ENCODE measurements at places on chromosomes 7 and 10. TPM values are rescaled to one million over a fixed set of nuclear protein-coding genes. Genes with fewer than 3 reads are reported as not detected.

DNA sequence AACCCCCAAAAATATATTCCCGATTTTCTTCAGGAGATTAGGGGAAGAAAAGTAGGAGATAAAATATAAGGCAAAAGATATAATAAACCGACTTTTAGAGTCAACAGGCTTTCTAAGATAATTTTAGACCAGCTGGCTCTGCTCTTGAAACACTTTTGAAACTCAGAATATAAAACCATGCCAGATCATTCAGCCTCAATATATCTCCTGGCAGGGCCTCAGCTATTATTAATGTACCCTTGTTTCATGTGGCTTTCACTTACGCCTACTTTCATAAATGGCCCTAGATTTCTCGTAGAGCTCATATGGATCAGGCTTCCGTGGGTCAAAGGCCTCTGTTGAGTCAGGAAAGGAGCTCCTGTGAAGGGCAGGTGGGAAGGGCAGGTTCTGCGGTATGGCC is 396.0 kb downstream of the PHTF2 start:
- H3K36me3 ChIP-seq, result no peaks in the 10 kb centered on the region
- H3K4me3 ChIP-seq, result no peak overlapping the region
- no peaks in the 10 kb centered on the region for H3K27me3 ChIP-seq
- no peaks in the 10 kb centered on the region for H3K4me1 ChIP-seq

DNA sequence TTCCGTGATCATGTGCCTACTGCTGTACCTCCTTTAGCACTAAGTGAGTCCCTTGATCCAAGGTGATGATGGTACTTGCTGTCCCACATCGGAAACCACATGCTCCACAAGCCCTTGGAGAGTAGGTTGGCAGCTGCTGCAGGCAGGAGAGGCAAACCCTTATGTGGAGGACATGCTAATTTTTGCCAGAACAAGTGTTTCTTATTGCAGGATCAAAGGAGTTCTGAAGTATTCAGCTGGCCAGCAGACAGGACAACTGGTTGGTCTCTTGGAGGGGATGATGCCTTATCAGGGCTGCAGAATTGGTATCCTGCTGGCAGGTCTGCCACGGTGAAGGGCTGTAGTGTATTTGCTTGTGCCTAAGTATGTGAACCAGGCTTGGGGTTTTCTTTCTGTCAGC is 36.8 kb downstream of the NACAD start:
- H3K27ac ChIP-seq, result no peak overlapping the region
- no peak for DNase-seq
- H3K4me1 ChIP-seq, result no peaks in the 10 kb centered on the region
- H3K36me3 ChIP-seq, result no peaks in the 10 kb centered on the region

DNA sequence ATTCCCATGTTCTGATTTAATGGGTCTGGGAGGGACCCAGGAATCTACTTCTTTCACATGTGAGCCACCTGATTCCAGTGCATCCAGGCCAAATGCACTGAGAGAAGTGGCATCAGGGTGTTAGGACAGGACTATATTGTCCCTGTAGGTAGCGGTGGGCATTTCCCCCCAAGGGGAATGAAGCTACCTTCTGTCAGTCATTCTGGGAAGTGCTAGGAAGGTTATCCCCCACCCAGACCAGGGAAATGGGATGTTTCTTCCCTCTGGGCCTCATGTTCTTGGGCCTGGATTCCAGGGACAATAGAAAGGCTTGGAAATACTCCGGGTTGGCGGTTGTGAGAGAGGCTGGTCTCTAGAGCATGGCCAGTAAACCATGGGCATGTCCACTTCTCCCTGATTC is 20.8 kb downstream of the C10orf53 start:
- no peak for DNase-seq
- no peak overlapping the region for H3K27ac ChIP-seq
- H3K4me1 ChIP-seq, result no peaks in the 10 kb centered on the region
- H3K27me3 ChIP-seq, result no peaks in the 10 kb centered on the region

- H3K27ac ChIP-seq, result no peak overlapping the region
- no peaks in the 10 kb centered on the region for H3K4me1 ChIP-seq
- H3K27me3 ChIP-seq, result no peaks in the 10 kb centered on the region
- no peaks in the 10 kb centered on the region for H3K36me3 ChIP-seq
Measured at GRCh38 chr7:18890134-18890533, 227.3 kb downstream of the TWIST1 start.

- no peaks in the 10 kb centered on the region for H3K36me3 ChIP-seq
- H3K4me3 ChIP-seq, result no peak overlapping the region
- H3K27me3 ChIP-seq, result no peaks in the 10 kb centered on the region
- no peak for DNase-seq
- no peak overlapping the region for H3K27ac ChIP-seq
Measured at GRCh38 chr7:131869169-131869844, 312.9 kb upstream of the PODXL start.

GRCh38 chr7:101795461-101795860 is 22.0 kb upstream of the CUX1 start:
- H3K27me3 ChIP-seq, result no peaks in the 10 kb centered on the region
- H3K36me3 ChIP-seq, result no peaks in the 10 kb centered on the region
- peaks cover 1% of the 10 kb centered on the region for H3K4me1 ChIP-seq
- DNase-seq, result no peak
- H3K4me3 ChIP-seq, result no peak overlapping the region

DNA sequence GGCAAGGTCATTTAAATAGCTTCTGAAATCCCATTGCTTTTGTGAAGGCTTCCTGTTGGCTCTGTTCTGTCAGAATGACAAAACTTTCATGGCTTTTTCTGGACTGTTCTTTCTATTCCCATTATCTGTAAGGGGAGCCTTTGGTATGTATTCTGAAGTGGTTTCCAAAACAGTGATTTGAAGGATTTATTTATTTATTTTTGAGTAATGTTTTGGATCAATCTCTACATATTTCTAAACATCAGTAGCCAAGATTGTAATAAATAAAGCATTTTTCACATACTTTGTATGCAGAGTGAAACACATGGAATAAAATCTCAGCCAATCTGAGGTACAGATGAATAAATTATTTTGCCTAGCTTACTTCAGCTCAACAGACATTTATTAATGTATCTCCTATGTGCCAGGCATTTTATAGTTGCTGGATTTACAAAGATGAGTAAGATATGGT is 121.1 kb downstream of the BBS9 start:
- no peak overlapping the region for H3K4me3 ChIP-seq
- no peak for DNase-seq
- no peaks in the 10 kb centered on the region for H3K36me3 ChIP-seq
- no peak overlapping the region for H3K27ac ChIP-seq
- H3K27me3 ChIP-seq, result no peaks in the 10 kb centered on the region

DNA sequence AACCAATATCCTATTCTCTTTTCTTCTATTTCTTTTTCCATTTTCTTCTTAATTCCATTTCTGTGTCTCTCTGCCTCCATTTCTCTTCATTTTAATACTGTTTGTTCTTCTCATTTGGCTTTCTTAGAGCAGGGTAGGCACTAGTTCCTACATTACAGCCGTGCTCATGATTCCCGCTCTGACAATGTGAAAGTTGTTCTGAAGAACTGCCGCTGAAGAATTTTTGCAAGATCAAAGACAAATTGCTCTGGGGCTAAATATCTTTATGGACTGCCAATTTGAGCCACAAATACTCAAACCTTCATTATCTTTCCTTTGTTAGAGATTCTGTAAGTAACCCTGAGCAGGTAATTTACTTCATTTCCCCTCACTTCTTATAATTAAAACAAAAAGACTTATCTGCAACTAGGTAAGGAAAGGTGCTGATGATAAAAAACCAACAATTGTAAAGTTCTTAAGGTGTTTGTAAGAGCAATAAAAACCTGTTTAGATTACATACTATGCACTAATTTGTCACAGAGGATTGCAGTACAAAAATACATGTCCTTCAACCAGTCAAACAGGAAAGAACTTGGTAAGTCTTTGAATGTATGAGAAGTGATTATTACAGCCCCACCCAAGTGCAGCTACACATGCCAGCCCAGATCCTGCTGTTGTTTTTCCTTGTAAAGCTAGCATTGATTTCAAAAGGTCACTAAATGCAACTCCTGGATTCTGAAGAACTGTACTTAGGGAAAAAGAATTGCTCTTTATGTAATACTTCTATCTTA is 127.5 kb downstream of the COL28A1 start:
- H3K27me3 ChIP-seq, result no peaks in the 10 kb centered on the region
- H3K36me3 ChIP-seq, result no peaks in the 10 kb centered on the region

- no peaks in the 10 kb centered on the region for H3K4me1 ChIP-seq
- no peaks in the 10 kb centered on the region for H3K27me3 ChIP-seq
- no peak for DNase-seq
- no peak overlapping the region for H3K27ac ChIP-seq
- H3K4me3 ChIP-seq, result no peak overlapping the region
- no peaks in the 10 kb centered on the region for H3K36me3 ChIP-seq
Measured at GRCh38 chr7:157310676-157311185, 26.1 kb upstream of the DNAJB6 start.

GRCh38 chr10:18418541-18419215 is 232.7 kb downstream of the NSUN6 start:
- no peaks in the 10 kb centered on the region for H3K27me3 ChIP-seq
- no peak overlapping the region for H3K27ac ChIP-seq
- no peaks in the 10 kb centered on the region for H3K36me3 ChIP-seq
- DNase-seq, result no peak

DNA sequence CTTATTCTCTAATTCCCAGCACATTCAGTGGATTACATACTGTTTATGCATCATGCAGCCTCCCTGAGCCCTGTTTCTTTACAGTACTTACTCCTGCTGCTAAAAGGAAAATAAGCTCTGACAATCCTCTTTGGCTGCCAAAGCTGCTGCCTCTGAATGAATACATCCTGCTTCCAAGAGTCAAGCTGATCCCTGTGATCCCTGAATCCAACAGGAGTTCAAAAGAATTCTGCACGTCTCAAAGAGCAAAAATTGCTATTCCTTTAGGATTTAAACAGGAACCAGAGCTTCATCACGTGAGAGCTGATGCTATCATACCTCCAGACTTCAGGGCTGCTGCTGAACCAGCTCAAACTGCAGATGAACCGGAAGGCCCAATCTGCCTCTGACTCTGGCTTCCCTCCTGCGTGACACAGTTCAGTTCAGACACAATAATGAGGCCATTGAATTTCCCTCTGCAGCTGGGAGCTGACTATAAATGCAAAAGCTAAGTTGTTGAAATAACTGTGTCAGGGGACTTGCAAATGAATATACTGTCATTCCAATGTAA is 851.0 kb upstream of the PHF14 start:
- no peaks in the 10 kb centered on the region for H3K36me3 ChIP-seq
- H3K4me1 ChIP-seq, result no peaks in the 10 kb centered on the region
- no peak overlapping the region for H3K27ac ChIP-seq
- no peak for DNase-seq
- H3K4me3 ChIP-seq, result no peak overlapping the region

- H3K4me3 ChIP-seq, result no peak overlapping the region
- H3K27ac ChIP-seq, result no peak overlapping the region
- H3K27me3 ChIP-seq, result no peaks in the 10 kb centered on the region
Measured at GRCh38 chr10:49398986-49399385, 3.1 kb upstream of the DRGX start.

GRCh38 chr10:65847436-65848230 is 1078.2 kb upstream of the LRRTM3 start:
- no peak overlapping the region for H3K4me3 ChIP-seq
- no peak for DNase-seq
- no peaks in the 10 kb centered on the region for H3K4me1 ChIP-seq
- no peak overlapping the region for H3K27ac ChIP-seq

DNA sequence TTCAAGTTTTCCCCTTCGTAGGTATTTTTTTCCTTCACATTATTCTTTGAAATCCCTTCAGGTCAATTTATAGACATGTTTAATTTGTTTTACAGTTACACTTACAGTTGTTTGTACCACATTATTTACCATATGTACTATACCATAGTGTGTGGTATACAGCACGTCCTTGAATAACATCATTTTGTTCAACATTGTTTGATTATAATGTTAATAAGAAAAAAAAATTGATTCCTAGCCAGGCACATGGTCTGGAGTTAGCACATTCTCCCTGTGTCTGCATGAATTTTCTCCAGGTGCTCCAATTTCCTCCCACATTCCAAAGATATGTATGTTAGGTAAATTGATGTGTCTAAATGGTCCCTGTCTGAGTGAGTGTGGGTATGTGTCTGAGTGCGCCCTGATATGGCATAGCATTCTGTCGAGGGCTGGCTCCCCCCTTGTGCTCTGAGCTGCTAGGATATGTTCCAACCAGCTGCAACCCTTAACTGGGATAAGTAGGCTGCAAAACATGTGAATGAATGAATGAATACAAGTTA is 247.6 kb downstream of the CCDC7 start:
- H3K4me1 ChIP-seq, result no peaks in the 10 kb centered on the region
- H3K27ac ChIP-seq, result no peak overlapping the region
- H3K27me3 ChIP-seq, result no peaks in the 10 kb centered on the region
- H3K36me3 ChIP-seq, result no peaks in the 10 kb centered on the region
- H3K4me3 ChIP-seq, result no peak overlapping the region
- no peak for DNase-seq

- no peak for DNase-seq
- H3K4me1 ChIP-seq, result no peaks in the 10 kb centered on the region
- no peaks in the 10 kb centered on the region for H3K36me3 ChIP-seq
Measured at GRCh38 chr7:157682064-157682945, 345.5 kb downstream of the DNAJB6 start.

DNA sequence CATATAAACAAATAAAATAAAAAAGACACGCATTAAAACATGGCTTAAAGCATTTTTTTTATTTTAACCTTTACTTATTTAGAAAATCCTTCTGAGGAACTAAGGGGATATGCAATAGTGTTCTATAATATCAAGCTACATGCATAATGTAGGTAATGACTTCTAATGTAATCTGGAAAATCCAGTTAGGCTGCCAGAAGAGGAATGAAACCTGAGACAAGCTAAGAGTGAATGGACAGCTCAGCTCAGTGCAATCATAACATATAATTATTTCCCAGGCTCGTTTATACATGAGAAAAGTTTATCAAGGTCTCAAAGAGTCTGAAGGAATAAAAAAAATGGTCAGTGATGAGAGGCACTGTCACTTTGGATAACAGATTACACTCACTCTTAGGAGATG is 649.0 kb upstream of the PCDH15 start:
- H3K27me3 ChIP-seq, result no peaks in the 10 kb centered on the region
- DNase-seq, result no peak
- no peak overlapping the region for H3K4me3 ChIP-seq
- H3K4me1 ChIP-seq, result no peaks in the 10 kb centered on the region

Gene ZNF804B
- not detected for total RNA-seq

Gene C7orf25
- total RNA-seq, result 7.9 TPM

Gene OR2A42
- not detected for total RNA-seq

Gene PNLIPRP2
- total RNA-seq, result not detected

Gene FXYD4
- total RNA-seq, result not detected

Gene SLC26A4
- total RNA-seq, result 1.2 TPM

Gene ZP3
- total RNA-seq, result 3.1 TPM

Gene CREB5
- 2.0 TPM for total RNA-seq

Gene TSPAN15
- 11.0 TPM for total RNA-seq

Gene FZD8
- 14.9 TPM for total RNA-seq

Measured in ovary (tissue), 10 donors.